Stimulated activated CD4-positive, alpha-beta T cell treated with anti-CD3 and anti-CD28 coated beads, Interleukin-2, amount 100 ng/mL, for 48 hours (primary cell): ENCODE measurements at places on chromosomes 3 and 15.

DNA sequence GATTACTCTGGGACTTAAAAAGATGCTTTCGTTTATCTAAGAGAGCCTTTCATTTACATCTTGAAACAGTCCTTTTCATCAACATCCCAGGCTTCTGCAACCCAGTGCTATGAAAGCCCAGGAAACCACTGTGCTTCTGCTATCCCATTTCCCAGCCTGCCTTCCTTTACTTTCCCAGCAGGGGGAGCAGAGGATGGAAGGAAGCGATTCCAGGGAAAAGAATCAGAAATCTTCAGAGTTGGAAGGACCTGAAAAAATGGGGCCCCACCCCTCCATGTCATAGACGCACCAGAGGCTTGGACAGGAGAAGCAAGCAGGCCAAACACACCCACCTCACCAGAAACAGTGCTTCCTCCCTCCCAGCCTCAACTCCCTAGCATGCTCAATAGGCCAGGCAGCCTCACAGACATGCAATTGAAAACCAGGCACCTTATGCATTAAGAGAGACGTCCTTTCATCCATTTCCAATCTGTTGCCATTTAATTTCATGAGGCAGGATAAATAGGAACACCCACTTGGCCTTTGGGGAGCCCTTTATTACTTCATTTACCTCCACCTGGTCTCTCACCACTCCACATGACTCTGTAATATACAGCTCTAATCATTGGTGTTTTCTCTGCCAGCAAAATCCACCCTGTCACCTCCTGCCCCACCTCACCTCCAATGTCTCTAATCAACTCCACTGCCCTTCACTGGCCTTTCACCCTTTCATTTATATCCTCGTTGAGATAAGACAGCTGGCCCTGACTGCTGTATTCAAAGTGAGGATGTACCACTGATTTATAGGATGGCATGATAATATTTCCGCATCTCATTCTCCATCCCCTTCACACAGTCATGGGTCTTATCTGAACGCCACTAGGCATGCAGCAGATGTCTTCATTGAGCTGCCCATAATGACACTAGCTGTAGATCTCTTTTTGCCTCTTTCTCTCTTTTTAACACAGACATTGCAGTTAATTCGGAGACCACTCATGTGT, 583.9 kb downstream of the NTRK3 start:
- no peak for DNase-seq

- DNase-seq, result no peak
Observed at GRCh38 chr3:102301155-102301880, 133.5 kb upstream of the ZPLD1 start.

- no peak for DNase-seq
Observed at GRCh38 chr3:62173939-62174515, 199.3 kb downstream of the FEZF2 start.

DNA sequence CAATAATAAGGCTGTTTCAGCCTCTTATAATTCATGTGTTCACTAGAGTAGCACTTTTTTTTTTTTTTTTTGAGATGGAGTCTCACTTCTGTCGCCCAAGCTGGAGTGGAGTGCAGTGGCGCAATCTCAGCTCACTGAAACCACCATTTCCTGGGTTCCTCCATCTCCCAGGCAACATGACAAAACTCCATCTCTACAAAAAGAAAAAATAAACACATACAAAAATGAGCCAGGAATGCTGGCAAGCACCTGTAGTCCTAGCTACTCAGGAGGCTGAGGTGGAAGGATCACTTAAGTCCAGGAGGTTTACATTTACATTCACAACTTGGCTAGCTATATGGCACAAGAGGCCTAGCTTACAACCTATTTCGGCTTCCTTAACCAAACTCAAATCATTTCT, 6.8 kb downstream of the USP4 start:
- DNase-seq, result no peak

DNA sequence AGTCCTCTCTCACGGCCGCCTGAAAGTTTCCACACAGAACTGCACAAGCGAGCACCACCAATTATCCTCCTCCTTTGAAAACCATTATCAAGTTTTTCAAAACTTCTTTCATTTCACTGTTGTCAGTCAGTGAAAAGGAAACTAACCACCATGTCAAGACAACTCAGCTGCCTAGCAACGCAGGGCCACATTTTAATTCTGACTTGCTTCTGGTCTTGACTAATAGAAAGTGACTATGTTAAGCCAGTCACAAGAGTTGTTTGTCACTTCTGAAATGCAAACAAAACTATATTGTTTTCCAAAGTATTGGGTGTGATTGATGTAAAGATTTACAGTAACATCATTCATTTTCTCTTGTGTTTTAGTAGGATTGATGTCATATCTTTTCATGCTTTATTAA, 612.8 kb upstream of the AGTR1 start:
- no peak for DNase-seq

DNA sequence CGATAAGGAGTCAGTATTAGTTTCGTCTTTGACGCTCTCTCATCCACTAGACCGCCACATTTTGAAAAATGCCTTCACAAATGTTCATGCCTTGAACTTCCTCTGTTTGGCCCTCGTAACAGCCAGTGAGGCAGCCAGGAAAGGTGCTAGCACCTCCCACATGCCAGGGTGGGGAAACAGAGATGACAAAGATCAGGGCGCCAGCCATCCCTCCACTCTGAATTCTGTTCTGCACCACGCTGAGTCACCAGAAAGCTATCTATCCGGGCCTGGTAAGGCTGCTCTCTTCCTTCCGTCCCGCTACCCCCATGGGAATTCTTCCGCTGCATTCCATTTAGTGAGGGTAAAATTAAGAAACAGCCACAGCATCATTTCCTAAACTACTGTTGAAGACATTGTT, 31.3 kb upstream of the BCL2L10 start:
- no peak for DNase-seq

GRCh38 chr3:10319251-10319650, 1.7 kb downstream of the SEC13 start:
- no peak for DNase-seq

DNA sequence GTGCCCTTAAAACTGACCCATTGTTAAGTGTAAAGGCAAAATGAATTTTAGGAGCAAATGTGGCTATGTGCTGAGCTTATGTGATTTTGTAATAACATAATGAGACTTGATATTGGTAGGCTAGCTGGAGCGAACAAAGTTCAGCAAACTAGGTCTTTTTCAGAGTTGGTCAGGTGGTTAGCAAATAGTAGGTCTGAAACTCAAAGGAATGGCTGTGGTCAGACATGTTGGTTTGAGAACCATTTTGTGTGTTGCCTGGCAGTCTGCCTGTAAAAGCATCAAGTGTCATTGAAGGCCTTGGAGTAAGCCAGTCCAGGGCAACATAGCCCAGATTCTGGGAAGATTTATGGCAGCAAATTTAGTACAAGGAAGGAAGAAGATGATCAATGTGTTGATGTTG, 16.4 kb downstream of the FBXO22 start:
- no peak for DNase-seq

DNA sequence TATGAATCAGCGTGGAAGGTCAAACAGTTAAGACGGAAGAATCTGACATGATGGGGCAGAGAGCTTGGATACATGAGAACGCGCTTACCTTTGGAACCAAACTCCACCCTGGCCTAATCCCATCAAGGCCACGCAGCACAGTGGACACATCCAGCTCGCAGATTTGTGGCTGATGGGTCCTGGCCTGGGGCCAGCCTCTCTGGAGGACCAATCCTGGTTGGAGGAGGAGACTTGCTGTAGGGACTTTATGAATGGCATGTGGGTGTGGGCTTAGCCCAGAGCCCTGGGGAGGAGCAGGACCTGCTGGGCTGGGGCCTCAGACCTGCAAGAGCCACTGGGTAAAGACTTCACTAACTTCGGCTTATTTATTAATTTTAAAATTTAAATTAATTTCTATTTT, 73.4 kb upstream of the ANKRD34C start:
- no peak for DNase-seq

DNA sequence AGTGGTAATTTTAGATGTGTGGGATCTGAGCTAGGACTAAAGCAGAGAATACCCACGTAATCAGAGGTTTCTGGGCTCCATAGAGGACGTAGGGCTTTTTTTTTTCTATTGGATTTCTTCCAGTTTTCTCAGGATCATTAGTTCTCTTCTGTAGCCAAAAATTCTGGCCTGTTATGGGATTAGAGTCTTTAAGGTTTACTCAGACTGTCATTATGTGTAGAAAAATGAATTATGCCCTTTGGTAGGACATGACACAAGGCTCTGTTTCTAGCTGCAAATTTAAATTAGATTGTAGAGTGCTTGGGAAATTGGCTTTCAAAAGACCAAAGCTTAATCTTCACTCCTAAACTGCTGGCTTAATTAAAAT, 1.9 kb downstream of the SETD5 start:
- no peak for DNase-seq

- no peak for DNase-seq
Observed at GRCh38 chr15:99956022-99956775, 223.0 kb upstream of the LYSMD4 start.

- no peak for DNase-seq
Observed at GRCh38 chr15:80694611-80695098, 455 bp upstream of the ABHD17C start.

DNA sequence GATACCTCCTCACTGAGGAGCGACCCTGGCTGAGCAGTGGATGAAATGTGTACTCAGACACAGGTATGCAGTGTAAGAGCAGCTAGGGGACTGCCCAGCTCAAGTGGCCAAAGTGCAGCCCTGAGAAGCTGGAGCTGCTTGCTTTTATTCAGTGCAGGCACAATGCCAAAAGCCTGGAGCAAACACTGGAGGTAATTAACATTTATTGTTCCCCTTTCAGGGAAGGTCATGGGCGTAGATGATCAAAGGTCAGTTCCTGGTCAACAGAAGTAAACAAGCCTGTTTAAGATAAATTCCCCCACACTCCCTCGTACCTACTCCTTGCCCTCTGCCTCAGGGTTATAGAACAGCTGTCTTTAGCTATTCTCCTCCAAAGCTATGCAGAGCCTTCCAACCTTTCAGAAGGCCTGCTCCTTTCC, 17.5 kb downstream of the PLA2G4F start:
- no peak for DNase-seq

GRCh38 chr3:144556392-144556791, 584.8 kb downstream of the DIPK2A start:
- no peak for DNase-seq

- no peak for DNase-seq
Observed at GRCh38 chr3:39469945-39470344, 2.5 kb downstream of the MOBP start.

- DNase-seq, result no peak
Observed at GRCh38 chr3:104873331-104873730, 493.4 kb upstream of the ALCAM start.

- DNase-seq, result no peak
Observed at GRCh38 chr3:195013411-195014361, 257.3 kb downstream of the XXYLT1 start.

DNA sequence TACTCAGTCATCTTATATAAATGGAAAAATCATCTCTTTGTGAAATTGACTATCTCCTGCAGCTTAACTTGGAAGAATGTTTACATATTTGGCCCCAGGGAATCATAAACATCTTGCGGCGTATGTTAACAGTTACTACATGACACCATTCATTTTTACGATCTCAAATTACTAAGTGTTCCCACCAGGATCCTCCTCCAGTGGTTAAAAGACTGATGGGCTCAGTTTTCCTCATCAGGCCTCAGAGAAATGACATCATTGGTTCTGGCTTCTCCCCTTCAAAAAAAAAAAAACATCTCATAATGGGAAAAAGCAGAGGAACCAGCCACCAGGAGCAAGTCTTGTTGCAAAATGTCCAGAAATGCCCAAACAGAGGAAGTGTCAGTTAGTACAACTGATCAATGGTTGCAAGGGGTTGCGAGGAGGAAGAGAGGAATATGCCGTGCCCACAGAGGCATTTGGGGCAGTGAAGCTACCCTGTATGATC, 70.5 kb upstream of the LIPC start:
- DNase-seq, result no peak

DNA sequence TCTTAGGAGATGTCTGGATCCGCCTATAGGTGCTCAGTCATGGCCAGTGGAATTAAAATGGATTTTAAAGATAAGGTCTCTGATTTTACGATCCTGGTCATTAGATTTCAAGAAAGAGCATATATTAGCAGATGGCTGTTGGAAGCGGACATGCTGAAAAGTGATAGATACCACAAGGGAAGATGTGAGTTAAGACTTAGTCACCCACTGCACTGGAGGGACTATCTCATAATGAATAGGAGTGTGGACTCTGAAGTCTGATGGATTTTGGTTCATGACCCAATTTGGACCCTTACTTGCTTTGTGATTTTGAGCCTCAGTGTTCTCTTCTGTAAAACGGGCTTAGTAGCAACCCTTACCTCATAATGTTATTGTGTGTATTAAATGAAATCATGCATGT, 214.7 kb downstream of the CHST2 start:
- no peak for DNase-seq

DNA sequence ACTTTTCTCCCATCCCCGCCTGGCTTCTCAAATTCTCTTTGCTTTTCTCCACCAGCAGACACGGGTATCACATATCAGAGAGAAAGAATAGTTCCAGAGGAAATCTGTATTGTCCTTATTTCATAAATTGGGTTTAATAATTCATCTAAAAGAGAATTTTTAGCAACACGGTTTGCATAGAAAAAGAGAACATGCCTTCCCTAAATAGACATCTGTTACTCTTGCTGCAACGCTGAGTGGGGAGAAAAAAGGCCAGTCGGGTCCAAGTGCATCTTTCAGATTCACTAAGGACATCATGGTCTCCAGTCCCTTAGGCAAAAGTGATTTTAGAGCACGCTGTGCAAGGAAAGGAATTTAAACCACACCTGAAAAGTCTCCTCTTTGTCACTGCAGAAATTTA, 201.3 kb downstream of the ABHD5 start:
- no peak for DNase-seq

DNA sequence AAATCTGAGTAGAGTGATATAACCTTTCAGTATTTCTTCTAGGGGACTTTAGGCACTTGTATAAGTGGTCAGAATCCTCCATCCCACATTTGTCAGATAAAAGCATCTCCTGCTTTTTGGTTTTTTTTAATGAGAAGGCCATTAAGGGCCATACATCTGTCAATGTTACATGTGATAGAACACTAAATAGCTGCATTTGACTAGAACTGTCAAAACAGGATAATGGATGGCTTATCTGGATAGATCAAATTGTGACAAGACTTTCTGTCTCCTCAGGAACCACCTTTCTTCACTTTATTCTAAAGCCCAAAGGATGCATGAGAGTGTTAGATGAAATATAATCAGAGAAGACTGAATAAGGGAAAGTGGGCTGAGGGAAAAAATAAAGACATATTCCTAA, 533.4 kb upstream of the TGFBR2 start:
- DNase-seq, result no peak

- no peak for DNase-seq
Observed at GRCh38 chr15:101542306-101543025, 53.0 kb upstream of the PCSK6 start.
